Stimulated activated CD8-positive, alpha-beta memory T cell treated with anti-CD3 and anti-CD28 coated beads, Interleukin-4, amount 100 ng/mL, for 1 hour (primary cell): ENCODE measurements at places on chromosomes 16 and 17.

- no peak for DNase-seq
These were observed 103.8 kb upstream of the TOX3 start for GRCh38 chr16:52650789-52651188.

DNA sequence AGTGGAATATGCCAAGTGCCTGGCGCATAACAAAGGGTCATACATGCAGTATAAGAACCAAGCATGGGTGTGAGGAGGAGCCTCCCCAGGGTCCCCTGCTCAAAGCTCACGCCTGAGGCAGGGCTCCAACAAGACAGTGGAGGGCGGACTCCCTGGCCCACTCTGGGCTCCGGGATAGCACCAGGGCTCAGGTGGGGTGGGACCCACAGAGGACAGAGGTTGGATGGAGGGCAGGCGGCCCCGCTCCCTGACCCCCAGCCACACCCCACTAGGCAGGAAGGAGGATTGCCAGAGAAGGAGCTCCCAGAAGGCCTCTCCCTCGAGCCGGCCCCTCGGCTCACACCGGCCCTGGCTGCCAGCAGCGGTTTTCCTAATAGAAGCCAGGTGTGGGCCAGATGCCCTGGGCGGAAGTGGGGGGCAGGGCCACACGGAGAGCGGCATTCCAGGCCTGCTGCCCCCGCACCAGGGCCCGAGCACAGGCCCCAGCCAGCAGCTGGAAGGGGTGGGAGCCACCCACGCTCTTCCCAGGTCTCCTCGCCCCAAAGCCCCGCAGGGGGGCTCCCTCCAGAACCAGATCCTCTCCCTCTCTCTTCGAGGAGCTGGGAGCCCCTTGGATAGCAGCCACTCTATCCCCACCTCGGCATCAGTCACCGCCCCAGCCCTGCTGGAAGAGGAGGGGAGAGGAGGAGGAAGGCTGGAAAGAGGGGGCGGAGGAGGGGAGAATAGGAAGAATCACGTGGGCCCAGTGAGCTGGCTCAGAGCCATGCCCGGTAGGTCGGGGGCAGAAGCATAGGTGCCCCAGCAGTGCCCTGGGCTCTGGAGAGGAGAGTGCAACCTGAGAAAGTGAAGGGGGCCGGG lies 21.0 kb downstream of the VASN start:
- DNase-seq, result no peak

GRCh38 chr16:31711344-31711845 lies 162.2 kb upstream of the ZNF267 start:
- DNase-seq, result no peak

DNA sequence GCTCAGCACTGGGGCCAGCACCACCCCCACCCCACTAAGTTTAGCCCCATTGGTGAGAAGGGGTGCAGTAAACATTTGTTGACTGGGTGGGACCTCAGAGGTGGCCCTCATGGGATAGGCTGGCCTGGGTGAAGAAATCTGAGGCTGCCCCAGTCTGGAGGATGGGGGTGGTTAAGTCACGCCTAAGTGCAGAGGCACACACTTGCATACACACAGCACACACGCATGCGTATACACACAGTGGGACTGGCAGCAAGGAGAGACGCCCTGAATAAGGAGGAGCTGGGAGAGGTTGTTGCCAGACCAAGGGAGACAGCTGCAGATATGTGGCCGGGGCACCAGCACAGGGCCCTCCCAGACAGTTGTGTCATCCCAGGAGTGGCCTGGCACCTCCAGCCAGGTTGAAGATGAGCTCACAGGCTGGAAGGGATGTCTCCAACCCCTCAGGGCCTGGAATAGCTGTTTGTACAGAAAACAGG lies 3.0 kb upstream of the BCAR1 start:
- DNase-seq, result no peak

GRCh38 chr17:60464343-60464742 lies 42.1 kb downstream of the CHCT1 start:
- no peak for DNase-seq
